Kidney epithelial cell (primary cell): ENCODE measurements at places on chromosomes 7 and 10.
A peak's percentile ranks its signal among the peaks of the same experiment; 100 is the strongest.

DNA sequence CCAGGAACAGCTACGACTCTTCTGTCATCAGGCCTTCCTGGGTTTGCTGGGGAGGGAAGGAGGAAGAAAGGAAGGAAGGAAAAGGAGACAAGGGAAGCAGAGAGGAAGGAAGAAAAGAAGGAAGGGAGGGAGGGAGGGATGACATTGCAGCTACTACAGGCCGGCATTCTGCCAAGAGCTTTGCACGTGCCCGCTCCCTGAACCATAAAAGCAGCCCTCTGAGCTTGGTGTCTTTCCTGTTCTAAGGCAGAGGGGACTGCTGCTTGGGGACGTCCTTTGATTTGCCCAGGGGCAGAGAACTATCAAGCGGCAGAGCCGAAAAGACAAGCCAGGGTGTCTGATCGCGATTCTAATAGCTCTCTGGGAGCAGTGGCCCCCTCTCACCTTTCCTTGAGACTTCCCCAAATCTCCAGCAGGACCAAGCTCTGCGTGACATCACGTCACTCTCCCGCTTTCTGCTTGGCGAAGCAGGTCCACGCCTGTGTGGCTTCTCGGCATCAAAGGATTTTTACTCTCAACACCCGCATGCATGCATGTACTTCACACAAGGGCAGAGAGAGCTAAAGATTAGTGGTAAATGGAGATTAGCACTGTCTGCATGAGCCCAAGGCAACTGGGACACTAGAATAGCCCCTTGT lies 167.8 kb upstream of the AUTS2 start:
- DNase-seq, result no peak

GRCh38 chr7:22594020-22594419 lies 94.0 kb upstream of the STEAP1B start:
- DNase-seq, result no peak

GRCh38 chr7:2201686-2202360 lies 30.9 kb downstream of the MAD1L1 start:
- no peak for DNase-seq

DNA sequence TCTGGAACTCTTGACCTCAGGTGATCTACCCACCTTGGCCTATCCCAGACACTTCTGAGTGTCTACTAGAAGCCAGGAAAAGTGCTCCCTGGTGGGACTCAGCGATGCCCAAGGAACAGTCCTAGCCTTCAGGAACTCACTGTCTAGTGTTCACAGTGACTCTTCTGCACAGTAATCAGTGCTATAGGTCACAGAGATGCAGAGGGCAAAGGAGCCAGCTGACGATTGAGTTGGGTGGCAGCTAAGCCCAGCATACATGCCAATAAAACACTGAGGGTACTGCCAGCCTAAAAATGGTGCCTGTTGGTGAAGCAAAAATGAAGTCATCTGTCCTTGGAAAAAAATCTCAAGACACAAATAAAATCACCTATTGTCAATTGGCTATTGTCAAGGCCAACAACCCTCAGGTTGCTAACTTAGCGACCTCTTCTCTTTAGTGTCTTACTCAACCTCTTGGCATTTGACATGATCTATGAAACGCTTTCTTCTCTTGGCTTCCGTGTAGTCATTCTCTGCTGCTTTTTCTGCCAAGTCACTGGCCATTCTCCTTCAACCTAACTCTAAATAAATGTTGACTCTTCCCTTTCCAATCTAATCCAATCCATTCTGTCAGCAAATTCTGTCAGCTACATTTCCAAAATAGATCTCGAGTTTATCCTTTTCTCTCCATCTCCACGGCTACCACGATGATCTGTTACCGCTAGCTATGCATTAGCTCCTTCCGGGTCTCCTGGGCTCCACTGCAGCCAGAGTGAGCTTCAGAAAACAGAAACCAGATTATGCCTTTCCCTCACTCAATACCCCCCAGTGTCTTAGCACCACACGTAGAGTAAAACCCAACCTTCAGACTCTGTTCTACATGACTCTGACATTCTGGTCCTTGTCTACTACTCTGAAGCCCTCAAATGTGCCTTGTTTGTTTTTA lies 99.2 kb downstream of the ATXN7L1 start:
- DNase-seq, result no peak

GRCh38 chr10:7605565-7606295 lies 61.0 kb downstream of the ITIH5 start:
- no peak for DNase-seq

GRCh38 chr10:123942114-123942861 lies 50.7 kb upstream of the CPXM2 start:
- no peak for DNase-seq

- DNase-seq, result no peak
Measured at GRCh38 chr10:42553064-42553407, 85.3 kb downstream of the ZNF33B start.

DNA sequence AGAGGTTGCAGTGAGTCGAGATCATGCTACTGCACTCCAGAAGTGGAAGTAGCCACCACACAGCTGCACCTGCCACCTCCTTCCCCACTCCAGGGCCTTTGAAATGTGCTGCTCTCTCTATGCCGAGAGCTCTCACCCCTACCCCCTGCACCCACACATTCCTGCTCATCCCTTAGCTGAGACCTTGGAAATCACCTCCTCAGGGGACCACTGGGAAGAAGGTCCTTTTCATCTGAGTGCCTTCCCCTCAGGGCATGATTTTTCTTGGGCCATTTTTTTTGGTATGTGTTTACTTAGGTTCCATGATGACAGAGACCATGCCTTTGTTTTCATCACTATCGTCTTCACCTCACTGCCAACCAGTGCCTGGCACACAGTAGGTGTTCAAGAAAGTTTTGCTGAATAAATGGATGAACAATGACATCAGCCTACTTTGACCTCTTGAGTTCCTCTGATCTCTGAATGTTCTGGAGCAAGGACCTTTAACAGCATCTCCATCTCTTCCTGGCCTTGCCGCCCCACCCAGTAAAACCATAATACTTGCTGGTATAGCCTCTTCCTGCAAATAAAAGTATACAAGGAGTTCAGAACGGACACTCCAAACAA lies 166.6 kb upstream of the KLF14 start:
- DNase-seq, result no peak

DNA sequence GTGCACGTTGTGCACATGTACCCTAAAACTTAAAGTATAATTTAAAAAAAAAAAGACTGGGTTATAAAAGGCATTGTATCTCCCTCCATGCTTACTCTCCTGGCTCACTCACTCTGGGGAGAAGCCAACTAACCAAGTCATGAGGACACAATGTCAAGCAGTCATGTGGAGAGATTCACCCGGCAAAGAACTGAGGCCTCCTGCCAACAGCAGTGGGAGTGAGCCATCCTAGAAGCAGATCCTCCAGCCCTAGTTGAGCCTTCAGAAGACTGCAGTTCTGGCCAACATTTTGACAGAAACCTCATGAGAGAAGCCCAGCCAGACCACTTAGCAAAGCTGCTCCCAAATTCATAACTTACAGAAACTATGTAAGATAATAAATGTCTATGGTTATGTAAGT lies 521.7 kb upstream of the FZD8 start:
- no peak for DNase-seq

DNA sequence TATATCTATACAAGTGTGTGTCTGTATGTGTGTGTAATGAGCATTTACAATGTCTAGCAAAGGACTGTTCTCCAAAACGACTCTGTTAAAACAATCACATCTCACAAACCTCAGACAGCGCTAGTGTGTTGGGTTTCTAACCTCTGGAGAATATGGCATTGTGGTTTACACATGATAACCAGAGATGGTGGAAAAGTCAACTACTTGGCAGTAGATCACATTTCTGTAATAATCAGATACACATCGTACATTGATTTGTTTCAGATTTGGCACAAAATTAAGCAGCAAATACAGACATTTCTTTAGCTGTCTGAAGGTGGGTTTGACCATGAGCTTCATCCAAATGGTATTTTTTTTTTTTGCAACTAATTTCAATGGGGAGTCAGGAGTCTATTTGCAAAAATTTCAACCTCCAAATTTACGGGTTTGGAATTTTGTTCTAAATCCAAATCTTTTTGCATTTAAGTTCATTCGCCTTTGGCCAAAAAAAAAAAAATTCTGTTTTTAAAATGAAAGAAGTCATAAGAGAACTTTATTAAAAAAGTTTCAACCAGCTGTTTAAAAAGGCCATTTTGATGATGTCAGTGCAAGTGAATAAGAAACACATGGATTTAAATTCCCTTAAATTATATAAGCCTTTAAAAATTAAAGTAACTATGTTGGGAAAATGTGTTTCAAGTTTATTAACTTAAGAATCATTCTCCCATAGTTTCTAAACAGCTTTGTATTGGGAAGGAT lies 127.8 kb downstream of the TMEM26 start:
- DNase-seq, result no peak

DNA sequence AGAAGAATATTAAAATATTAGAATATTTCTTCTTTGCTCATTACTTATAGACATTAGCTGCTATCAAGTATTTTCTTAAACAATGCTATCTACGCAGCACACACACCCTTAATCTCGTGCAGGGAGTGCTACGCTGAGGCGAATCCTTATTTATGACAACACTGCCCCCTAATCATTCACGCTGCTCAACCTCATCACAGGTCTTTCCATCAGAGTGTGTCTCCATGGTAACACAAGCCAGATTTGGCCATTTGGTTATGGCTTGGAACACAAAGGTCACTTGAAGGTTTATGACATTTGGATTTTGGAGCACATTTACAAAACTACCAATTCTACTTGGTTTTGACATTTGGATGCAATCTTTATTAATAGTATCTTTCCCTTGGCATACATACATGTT lies 45.4 kb upstream of the MYO3A start:
- DNase-seq, result no peak

GRCh38 chr10:92124616-92125143 lies 166.2 kb downstream of the CPEB3 start:
- peak; percentile 65 for DNase-seq

DNA sequence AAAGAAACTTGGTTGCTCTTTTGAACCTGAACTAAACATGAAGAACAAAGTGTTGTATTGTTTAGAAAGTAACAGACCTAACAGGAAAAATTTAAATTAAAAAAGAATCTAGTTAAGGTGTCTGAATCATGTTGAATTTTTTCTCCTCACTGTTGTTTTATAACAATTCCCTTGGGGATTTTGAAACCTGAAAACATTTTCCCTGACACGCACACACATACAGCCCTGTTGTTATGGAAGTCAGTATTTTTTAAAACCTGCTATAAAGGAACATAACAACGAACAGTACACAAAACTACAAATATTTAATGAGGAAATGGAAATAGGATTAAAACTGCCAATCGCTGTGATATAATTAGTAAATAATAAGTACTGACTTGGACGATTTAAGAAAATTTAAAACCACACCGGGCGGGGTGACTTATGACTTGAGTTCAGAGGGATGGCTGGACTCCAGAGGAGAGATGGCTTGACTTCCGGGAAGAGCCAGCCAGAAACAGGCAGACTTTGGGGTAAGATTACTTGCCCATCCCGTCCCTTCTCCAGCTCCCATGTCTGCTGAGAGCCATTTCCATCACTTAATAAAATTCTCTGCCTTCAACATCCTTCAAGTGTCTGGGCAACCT lies 16.2 kb upstream of the SPOCK2 start:
- no peak for DNase-seq

DNA sequence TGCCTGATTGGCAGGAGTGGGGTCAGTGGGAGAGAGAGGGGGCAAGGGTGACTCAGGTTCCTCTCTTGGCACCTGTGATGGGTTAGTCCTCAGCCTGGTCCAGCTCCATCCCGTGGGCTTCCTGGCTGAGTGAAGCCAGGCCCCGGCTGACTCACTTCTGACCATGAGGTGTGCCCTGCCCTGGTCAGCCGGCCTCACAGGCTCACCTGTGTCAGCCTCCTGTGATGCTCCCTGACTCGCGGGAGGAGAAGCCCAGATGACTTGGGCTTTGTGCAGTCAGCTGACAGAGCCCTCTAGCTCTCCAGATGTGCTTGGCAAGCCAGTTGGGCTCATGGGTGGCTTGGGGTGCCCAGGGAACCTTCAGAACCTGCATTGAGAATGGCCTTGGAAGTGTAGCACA lies 16.0 kb upstream of the PPIF start:
- DNase-seq, result no peak

- DNase-seq, result no peak
Measured at GRCh38 chr10:91247360-91248111, 27.1 kb downstream of the PCGF5 start.

DNA sequence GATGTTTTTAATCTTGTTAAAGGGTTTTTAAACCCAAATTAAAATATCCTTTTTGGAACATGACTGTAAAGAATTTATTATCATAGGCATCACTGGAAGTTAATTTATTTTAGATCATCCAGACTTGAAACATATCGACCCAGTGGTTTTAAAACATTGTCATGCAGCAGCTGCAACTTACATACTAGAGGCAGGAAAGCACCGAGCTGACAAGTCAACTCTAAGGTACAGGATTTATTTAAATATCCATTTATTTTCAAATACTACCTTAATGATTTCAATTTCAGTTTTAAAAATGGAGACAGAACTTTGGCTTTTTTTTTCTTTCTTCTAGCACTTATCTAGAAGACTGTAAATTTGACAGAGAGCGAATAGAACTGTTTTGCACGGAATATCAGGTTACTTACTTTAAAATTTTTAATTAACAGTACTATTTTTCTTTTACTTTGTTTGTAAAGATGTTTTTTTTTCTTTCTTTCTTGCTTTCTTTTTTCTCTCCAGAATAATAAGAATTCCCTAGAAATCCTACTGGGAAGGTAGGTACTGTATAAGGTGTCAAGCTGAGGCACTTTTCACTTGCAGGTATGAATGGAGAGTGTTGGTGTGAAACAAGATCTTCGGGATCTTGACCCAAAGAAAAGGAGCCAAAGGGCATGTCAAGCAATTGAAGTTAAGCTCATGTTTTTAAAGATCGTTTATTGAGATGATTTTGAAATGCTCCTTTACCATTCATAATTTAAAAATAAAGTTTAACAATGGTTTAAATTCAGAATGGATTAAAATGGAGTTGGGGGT lies 1.8 kb downstream of the COMMD3 start:
- DNase-seq, result no peak

GRCh38 chr7:17319164-17320101 lies 21.0 kb downstream of the AHR start:
- no peak for DNase-seq

- DNase-seq, result no peak
Measured at GRCh38 chr7:100571829-100572116, 1.9 kb downstream of the SAP25 start.

GRCh38 chr10:86162036-86162435 lies 204.6 kb downstream of the GRID1 start:
- no peak for DNase-seq

GRCh38 chr7:105806592-105807447 lies 69.6 kb downstream of the ATXN7L1 start:
- peak; percentile 45 for DNase-seq

GRCh38 chr10:3887885-3888476 lies 103.0 kb upstream of the KLF6 start:
- DNase-seq, result peak; percentile 94
